ENCODE measurements at places on chromosomes 4 and X.

DNA sequence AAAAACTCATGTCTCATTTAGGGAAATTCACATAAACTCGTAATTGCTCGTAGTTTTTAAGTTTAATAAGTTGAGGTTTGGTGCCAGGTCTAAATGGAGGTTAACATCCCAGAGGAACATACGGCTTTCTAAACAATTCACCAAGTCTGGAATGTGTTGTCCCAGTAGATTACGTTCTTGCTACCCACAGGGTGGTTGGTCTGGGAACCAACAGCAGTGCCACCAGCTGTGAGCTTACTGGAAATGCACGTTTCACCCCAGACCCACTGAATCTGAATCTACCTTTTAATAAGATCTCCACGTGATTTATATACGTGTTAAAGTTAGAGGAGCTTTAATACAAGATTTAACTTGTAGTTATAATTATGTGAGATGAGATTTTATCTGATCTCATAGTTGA is 134.3 kb downstream of the BMPR1B start:
- DNase-seq, result no peak

DNA sequence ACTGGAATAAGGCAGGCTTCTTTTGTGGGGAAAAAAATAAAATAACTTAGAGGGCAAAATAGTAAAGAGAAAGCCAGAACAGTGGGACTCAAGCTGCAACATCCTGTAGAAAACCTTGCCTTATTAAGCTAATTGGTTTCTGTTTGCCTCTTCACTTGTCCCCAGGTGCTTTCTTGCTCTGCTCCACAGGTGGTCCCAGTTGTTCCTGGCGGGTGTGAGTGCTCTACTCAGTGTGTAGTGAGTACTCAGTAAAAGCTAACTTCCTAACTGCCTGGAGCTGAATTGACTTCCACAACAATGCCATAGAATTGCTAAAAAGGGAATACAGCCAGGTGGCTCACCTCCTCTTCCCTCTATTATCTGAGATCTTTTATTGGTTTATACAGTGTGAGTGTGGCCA is 930.2 kb downstream of the C4orf33 start:
- DNase-seq, result no peak

GRCh38 chr4:165493359-165493758 is 114.6 kb downstream of the CPE start:
- DNase-seq, result peak; percentile 70

GRCh38 chr4:1192493-1193205 is 20.3 kb upstream of the SPON2 start:
- DNase-seq, result no peak

- no peak for DNase-seq
Measured at GRCh38 chrX:48530736-48531135, 8.8 kb upstream of the TBC1D25 start.

- DNase-seq, result no peak
Measured at GRCh38 chrX:40552768-40553167, 28.0 kb upstream of the ATP6AP2 start.

Measured in fibroblast of lung (primary cell).